ENCODE measurements at places on chromosomes 16 and 17.

DNA sequence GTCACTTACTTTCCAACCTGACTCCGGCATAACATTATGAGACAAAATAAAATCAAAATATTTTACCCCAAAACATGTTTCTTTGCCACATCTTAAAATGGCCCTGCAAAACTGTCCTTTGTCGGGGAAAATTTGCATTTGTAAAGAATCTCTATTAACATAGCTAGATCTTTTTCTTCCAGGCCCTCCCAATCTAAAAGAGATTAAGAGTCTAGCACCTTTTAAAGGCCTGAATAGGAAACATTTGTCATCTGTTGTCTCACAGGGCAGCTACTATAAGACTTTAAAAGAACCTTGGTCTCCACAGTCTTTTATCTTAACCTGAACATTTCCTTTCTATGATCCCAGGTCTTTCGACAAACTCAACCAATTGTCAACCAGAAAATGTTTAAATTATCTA lies 18.1 kb upstream of the DHRS7B start:
- peaks cover 4% of the 10 kb centered on the region for H3K27me3 ChIP-seq
- H3K4me1 ChIP-seq: no peaks in the 10 kb centered on the region
- H3K4me3 ChIP-seq: no peak overlapping the region
- no peaks in the 10 kb centered on the region for H3K36me3 ChIP-seq

DNA sequence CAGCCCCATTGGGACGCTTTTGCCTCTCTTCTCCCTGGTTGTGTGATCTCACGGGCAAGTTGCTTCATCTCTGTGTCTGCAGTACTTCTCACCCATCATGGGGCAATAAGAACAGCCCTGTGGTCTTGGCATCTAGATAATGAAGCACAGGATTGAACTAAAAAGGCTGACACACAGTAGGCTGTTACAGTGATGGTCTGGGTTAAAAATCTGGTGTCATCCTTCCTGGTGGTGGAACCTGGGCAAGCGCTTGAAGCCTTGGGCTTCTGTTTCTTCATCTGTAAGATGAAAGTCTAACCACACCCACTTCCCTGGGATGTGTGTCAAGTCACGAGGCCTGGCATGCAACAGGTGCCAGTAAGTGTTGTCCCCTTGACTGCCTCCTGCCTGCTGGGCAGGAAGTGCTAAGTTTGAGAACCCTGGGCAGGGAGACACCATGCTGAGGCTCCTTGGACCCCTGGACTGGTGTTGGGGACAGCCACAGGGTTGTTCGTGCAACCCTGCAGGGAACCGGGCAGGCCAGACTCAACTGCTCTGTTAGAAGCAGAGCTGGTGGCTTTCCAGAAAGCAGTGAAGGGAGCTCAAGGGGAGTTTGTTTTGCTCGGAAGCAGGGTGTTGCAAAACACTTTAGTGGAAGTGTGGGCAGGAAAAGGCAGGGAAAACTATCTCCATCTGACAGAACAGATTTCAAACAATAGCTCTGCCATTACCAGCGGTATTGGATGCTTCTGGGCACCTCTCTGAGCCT lies 5.9 kb upstream of the MAP2K3 start:
- H3K27ac ChIP-seq: no peak overlapping the region
- no peak overlapping the region for H3K4me3 ChIP-seq
- no peaks in the 10 kb centered on the region for H3K36me3 ChIP-seq
- H3K4me1 ChIP-seq: peaks cover 25% of the 10 kb centered on the region
- H3K27me3 ChIP-seq: no peaks in the 10 kb centered on the region

DNA sequence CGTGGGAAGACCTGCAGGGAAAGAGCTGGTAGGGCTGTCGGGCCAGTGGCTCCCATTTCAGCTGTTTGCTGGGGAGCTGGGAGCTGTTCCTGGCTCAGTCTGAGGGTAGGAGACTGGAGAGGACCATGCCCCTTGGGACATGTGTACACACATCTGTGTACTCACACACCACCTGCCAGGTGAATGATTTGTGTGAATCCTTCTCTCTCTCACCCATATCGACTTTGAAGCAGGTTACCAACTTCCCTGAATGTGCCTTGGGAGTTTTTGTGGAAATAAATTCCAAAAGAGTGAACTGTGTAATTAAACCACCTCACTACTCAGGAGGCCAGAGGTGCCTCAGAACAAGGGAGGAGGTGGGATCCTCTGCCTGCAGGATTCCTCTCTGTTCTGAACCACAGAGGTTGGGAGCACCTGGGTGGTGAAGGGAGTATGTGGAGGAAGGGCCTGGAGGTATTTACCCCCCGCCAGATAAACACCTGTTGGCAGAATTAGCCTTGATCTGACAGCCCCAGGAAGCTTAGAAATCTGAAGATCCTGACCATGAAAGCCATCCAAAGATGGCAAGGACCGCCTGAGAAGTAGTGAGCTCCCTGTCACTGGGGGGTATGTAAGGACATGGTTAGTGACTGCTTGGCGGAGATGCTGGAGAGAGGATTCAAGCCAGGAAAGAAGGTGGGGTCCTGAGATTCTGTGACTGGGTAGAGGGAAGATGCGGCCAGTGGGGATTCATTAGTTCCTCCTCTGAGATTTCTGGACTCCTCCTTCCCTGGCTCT lies 3.3 kb downstream of the ABCC3 start:
- H3K4me3 ChIP-seq: no peak overlapping the region
- H3K36me3 ChIP-seq: no peaks in the 10 kb centered on the region
- H3K27ac ChIP-seq: peak overlapping the region; percentile 75
- peaks cover 40% of the 10 kb centered on the region for H3K4me1 ChIP-seq
- DNase-seq: no peak

- H3K27ac ChIP-seq: no peak overlapping the region
- no peaks in the 10 kb centered on the region for H3K4me1 ChIP-seq
- no peaks in the 10 kb centered on the region for H3K36me3 ChIP-seq
Observed at GRCh38 chr16:23274968-23275367, 27.1 kb upstream of the SCNN1B start.

DNA sequence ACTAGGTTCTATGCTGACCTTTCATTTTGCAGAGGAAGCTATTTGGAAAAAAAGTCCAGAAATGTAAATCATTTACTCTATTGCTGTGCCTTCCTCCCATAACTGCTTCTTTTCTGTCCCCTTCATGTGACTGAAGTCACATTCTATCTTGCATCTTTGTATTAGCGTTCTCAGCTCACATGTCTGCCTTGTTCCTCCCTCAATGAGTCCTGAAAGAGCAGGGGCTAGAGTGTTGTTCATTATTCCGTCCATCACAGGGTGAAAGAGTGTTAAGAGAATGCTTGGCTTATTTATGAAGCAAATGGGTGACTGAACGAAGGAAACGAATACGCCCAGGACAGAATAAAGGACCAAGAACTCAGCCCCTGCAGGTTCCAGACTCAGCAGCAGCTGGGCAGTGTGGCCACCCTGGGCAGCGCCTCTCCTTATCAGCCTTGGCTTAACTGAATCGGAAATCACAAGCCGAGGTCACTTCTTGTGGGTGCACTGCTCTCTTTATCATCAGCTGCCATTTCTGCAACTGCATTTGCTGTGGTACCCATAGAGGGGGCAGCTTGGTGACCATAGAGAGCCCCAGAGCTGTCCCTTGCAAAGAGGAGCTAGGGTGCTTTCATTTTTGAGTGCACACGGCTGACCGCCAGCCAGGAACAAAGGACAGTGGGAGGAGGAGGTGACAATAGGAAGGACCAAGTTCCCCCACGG lies 1.8 kb upstream of the PIK3R6 start:
- no peaks in the 10 kb centered on the region for H3K36me3 ChIP-seq
- no peak overlapping the region for H3K27ac ChIP-seq
- H3K4me3 ChIP-seq: no peak overlapping the region
- no peaks in the 10 kb centered on the region for H3K4me1 ChIP-seq

GRCh38 chr16:8832717-8833105 lies 35.1 kb downstream of the PMM2 start:
- no peak overlapping the region for H3K27ac ChIP-seq
- H3K4me3 ChIP-seq: no peak overlapping the region
- H3K4me1 ChIP-seq: no peaks in the 10 kb centered on the region
- peaks cover 38% of the 10 kb centered on the region for H3K36me3 ChIP-seq
- no peak for DNase-seq

GRCh38 chr16:23368469-23368868 lies 66.4 kb downstream of the SCNN1B start:
- H3K36me3 ChIP-seq: no peaks in the 10 kb centered on the region
- H3K27me3 ChIP-seq: peaks cover 6% of the 10 kb centered on the region
- DNase-seq: peak; percentile 12
- no peak overlapping the region for H3K27ac ChIP-seq
- no peaks in the 10 kb centered on the region for H3K4me1 ChIP-seq

GRCh38 chr16:87506423-87507350 lies 13.9 kb upstream of the ZCCHC14 start:
- H3K4me1 ChIP-seq: no peaks in the 10 kb centered on the region
- no peaks in the 10 kb centered on the region for H3K36me3 ChIP-seq
- H3K4me3 ChIP-seq: no peak overlapping the region
- H3K27ac ChIP-seq: no peak overlapping the region
- peaks cover 27% of the 10 kb centered on the region for H3K27me3 ChIP-seq

DNA sequence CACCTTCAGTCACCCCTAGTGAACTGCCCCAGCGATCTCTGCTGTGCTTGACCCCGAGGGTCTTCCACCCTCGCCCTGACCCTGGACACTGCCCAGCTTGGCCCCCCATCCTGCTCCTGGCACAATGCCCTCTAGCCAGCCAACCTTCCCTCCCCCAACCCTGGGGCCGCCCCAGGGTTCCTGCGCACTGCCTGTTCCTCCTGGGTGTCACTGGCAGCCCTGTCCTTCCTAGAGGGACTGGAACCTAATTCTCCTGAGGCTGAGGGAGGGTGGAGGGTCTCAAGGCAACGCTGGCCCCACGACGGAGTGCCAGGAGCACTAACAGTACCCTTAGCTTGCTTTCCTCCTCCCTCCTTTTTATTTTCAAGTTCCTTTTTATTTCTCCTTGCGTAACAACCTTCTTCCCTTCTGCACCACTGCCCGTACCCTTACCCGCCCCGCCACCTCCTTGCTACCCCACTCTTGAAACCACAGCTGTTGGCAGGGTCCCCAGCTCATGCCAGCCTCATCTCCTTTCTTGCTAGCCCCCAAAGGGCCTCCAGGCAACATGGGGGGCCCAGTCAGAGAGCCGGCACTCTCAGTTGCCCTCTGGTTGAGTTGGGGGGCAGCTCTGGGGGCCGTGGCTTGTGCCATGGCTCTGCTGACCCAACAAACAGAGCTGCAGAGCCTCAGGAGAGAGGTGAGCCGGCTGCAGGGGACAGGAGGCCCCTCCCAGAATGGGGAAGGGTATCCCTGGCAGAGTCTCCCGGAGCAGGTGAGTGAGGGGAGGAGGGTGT lies at the start of gene TNFSF13:
Gene TNFSF13 (plus strand): TSS at position 207 of the 776 bp plus-strand sequence. CDS start 290 bp downstream, at position 497.
- peaks cover 9% of the 10 kb centered on the region for H3K4me1 ChIP-seq
- DNase-seq: no peak
- no peaks in the 10 kb centered on the region for H3K27me3 ChIP-seq
- peak within 1 kb of the TSS; percentile 3 for H3K27ac ChIP-seq
- peaks cover 3% of the 10 kb centered on the region for H3K36me3 ChIP-seq
- no peak within 1 kb of the TSS for H3K4me3 ChIP-seq

- H3K4me1 ChIP-seq: peaks cover 5% of the 10 kb centered on the region
- DNase-seq: no peak
- H3K27ac ChIP-seq: no peak overlapping the region
- H3K27me3 ChIP-seq: peaks cover 57% of the 10 kb centered on the region
Observed at GRCh38 chr17:47870056-47870455, 19.1 kb upstream of the SP6 start.

GRCh38 chr17:1899403-1900000 lies 69.7 kb downstream of the RPA1 start:
- no peaks in the 10 kb centered on the region for H3K4me1 ChIP-seq
- H3K27me3 ChIP-seq: no peaks in the 10 kb centered on the region
- peaks cover 31% of the 10 kb centered on the region for H3K36me3 ChIP-seq
- DNase-seq: no peak

DNA sequence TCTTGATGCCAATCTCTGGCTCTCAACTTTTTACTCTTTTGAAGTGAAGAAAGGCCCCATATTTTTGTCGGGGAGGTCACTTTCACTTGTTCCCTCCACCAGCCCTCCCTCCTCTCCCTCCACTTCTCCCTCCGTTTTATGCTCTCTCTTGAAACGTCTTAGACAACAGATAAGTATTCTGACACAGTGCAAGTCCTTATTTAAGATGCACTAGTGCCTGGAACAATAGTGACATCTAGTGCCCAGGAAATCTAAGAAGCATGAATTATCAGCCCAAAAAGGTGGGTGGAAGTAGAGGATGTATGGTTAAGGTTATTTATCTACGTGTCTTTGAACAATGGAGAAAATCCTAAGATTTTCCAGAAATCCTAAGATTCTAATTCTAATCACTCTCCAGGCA lies 17.9 kb downstream of the PSME3IP1 start:
- peaks cover 44% of the 10 kb centered on the region for H3K36me3 ChIP-seq
- no peaks in the 10 kb centered on the region for H3K4me1 ChIP-seq
- H3K4me3 ChIP-seq: no peak overlapping the region

DNA sequence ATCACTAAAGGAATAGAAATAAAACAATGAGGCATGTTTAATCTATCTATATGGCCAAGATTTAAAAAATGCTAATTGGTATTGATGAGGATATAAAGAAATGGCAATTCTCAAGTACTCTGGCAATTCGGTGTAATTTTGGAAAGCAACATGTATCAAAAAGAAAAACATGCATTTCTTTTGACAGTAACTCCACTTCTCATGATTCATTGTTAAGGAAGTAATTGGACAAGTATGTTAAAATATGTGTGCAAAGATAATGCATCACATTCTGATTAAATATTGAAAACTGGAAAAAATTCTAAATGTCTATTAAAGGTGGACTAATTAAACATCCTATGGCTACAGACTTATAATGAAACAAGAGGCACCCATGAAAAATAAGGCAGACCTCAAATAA lies 81.2 kb downstream of the CREBBP start:
- H3K4me3 ChIP-seq: no peak overlapping the region
- no peaks in the 10 kb centered on the region for H3K27me3 ChIP-seq
- no peak overlapping the region for H3K27ac ChIP-seq
- 0 out of 2 replicates have a peak, but pooled peaks cover 5% of the 10 kb centered on the region for H3K36me3 ChIP-seq
- peaks cover 4% of the 10 kb centered on the region for H3K4me1 ChIP-seq
- DNase-seq: no peak

GRCh38 chr16:30697264-30698138 lies 1.5 kb upstream of the SRCAP start:
- peak overlapping the region; percentile 85 for H3K4me3 ChIP-seq
- peak overlapping the region; percentile 71 for H3K27ac ChIP-seq
- DNase-seq: peak; percentile 94
- no peaks in the 10 kb centered on the region for H3K27me3 ChIP-seq
- H3K36me3 ChIP-seq: peaks cover 15% of the 10 kb centered on the region

- H3K27me3 ChIP-seq: no peaks in the 10 kb centered on the region
- H3K36me3 ChIP-seq: peaks cover 20% of the 10 kb centered on the region
- no peak overlapping the region for H3K27ac ChIP-seq
- no peak for DNase-seq
Observed at GRCh38 chr17:45260204-45260783, 1.6 kb downstream of the SPATA32 start.

- H3K36me3 ChIP-seq: no peaks in the 10 kb centered on the region
- no peaks in the 10 kb centered on the region for H3K4me1 ChIP-seq
- no peak overlapping the region for H3K4me3 ChIP-seq
- H3K27me3 ChIP-seq: no peaks in the 10 kb centered on the region
- DNase-seq: no peak
Observed at GRCh38 chr16:64579712-64580111, 542.2 kb downstream of the CDH11 start.
